ENCODE measurements at places on chromosomes 4 and X.

- no peak for DNase-seq
These were observed 969.5 kb downstream of the PCDH18 start for GRCh38 chr4:136562834-136563233.

DNA sequence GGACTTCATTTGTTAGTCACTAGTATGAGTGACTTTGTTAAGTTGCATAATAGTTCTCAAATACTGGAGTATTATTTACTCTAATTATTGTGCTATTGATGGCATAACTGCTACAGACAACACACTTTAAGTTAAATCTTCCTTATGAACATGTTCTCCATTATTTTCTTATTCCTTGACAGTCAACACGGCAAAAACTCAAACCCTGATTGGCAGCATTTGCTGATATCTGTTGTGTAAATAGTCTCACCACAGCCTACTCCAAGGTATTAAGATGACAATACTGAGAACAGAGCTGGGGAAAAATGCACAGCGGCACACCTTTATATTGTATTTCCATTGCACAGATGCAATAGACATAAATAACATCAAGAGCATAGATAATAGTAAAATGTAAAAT is 568.0 kb upstream of the AADAT start:
- DNase-seq, result no peak

DNA sequence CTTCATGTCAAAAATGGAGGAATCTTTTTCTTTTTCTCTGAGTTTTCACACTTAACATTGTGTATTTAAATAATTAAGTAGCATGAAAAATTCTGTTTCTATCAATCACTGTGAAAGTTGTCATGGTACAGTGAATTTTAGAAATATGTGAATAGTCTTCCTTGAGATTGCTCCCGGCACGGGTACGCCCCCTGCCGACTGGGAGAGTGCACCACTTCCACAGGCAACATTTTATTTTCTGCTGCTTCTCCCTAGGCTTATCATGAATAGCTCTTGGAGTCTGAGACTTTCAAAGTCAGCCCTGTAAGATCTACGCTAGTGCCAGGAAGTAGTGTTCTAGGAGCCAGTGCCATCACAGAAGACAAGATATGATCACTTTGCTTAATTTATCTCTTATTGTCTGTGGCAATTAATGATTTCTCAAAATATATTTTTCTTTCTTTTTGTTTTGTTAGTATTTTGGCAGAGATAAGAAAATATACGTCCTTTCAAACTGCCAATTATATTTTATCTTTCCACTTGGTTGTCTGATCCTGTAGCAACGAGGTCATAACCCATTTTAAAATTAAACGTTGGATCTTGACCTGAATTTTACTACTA is 763.8 kb upstream of the AADAT start:
- no peak for DNase-seq

DNA sequence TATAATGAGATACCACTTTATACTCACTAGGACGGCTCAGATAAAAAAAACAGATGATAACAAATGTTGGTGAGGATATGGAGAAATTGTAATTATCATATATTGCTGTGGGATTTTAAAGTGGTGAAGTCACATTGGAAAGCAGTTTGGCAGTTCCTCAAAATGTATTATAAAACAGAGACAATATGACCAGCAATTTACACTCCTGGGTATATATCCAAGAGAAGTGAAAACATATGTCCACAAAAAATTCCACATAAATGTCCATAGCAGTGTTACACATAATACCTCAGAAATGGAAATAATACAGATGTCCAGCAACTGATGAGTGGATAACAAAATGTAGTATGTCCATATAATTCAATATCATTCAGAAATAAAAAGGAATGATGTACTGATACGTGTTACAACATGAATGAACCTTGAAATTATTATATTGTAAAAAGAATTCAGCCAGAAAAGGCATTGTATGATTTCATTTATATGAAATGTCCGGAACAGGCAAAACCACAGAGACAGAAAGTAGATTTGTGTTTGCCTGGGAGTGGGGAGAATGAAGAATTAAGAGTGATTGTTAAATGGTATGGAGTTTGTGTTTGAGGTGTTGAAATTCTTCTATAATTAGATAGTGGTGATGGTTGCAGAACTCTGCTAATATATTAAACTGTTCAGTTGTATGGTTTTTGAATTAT is 220.9 kb downstream of the SLC7A11 start:
- DNase-seq, result no peak

DNA sequence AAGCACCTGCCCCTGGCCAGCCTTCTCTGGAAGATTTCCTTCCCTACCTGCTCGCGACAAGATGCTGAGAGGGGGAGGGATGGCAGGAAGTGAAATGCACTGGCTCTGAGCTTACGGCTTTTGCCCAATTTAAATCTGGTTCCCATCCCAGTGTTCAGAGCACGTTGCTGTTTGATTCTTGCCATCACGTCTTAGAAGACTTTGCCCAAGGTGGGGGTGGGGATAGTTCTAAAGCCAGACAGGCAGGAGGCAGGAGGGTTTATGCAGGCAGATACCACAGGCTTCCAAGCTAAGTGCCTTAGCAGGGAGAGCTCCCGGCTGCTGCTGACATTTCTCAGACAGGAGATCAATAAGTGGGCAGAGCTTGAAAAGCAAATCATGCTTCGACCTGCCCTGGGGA is 393.9 kb downstream of the MID1IP1 start:
- DNase-seq, result no peak

GRCh38 chr4:82255657-82256056 is 118.1 kb downstream of the HNRNPD start:
- DNase-seq, result no peak

DNA sequence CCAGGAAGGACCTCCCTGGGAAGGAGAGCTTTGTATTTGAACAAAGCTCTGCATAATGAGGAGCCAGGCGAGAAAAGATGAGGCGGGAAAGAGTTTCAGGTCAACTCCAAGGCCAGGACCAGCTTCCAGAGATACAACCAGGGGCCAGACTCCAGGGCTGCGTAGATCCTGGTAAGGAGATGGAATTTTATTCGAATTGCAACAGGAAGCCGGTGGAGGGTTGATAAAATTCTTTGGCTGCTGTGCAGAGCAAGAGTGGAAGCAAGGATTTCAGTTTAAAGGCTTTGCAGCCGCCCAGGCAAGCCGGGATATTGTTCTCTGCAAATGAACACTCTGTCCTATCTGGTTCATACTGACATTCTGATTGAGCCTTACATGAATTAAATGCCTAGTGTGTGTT is 40.2 kb upstream of the CBR4 start:
- DNase-seq, result no peak

DNA sequence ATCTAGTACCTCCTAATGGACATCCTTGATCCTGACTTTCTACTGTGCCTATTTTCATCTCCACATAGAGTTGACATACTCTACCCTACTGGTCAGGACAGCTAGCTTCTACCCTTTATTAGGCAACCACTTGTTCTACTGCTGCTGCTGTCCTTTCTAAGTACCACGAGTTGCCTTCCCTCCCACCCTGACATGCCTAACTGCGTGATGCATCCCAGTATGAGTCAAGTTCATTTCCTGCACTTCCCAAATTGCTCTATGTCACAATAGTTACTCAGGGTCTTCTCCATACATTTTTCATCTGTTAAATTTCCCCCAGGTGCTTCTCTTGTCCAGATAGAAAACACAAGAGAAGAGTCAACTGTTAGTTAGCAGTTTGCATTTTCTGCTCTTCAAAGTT is 133.4 kb downstream of the TBC1D19 start:
- no peak for DNase-seq

DNA sequence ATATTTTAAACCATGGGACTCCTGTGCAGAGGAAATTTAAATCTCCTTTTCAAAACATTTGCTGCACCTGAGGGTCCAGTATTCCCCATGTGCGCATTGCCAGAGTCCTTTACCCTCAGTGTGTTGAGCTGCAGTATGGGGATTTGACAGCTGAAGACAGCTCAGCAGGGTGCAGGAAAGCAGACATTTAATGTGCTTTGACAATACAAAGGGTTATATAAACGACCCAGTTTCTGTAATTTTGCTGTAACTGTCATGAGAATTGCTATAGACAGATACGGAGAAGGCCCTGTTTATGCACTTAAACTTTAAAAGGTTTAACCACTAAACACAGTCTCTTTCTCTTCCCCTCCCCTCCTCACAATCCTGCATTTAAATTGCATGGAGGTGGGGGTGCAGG is 393.4 kb downstream of the MID1IP1 start:
- no peak for DNase-seq

DNA sequence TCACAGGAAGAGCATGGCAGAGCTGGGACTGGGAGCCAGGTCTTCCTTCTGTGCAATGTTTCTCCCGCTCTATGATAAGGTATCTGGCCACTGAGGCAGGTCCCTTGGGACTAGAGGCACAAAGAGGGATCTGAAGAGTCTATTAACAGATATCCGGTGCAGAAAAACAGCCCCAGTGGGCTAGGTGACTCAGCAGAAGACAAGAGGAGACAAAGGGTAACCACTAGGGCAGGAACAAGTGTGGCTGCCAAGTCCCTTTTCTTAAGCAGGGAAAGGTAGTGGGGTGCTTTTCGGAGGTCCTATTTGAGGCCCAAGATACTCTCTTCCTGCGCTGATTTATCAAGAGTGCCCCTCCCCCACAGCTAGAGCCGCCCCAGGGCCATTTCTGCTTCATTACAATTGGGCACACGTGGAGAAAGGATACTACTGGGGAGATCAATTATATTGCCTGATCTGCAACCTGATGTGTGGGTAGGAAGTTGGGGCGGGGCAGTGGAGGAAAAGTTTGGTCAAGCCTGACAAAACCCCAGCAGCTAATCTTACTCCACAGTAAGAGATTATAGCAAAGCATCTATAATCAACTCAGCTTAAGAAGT is at the start of gene DGAT2L6:
Gene DGAT2L6 (plus strand): TSS at position 546 of the 596 bp plus-strand sequence. CDS start 100 bp downstream, outside the sequence.
- DNase-seq, result no peak

DNA sequence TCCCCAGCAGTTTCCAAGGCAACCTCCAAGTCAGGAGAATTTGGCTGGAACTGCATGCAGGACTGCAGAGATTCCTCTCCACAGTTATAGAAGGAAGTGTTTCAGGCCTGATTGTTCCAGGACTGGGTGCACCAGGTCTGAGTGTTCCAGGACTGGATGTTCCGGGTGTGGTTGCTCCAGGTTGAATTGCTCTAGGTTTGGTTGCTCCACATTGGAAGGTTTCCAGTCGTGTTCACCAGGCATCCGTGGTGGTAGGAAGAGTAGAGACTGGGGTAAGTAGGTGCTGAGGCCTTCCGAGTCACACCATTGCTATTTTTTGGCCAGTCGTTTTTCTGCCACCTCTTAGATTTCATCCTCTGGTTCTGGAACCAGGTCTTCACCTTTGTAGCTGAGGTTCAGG is 105.4 kb downstream of the MSN start:
- DNase-seq, result no peak

GRCh38 chrX:69038188-69038587 is 127.1 kb downstream of the PJA1 start:
- DNase-seq, result no peak

DNA sequence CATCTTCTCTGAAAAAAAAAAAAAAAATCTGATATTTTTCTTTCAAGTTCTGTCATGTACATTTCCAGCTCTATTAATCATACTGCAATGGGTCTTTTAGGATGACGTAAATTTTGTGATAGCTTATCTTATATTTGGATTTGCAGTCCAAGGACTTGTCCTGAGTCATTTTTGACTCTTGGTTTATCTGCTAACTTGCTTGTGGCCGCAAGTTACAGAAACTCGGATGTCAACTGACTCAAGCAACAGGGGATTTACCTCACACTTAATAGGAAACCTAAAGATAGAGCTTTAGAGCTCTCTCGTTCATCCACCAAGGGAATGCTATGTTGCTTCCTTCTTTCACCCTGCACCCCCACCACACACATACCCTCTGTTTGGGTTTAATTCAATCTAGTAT is 1433.8 kb upstream of the TENM3 start:
- peak; percentile 61 for DNase-seq

GRCh38 chr4:68391436-68391835 is 41.5 kb upstream of the YTHDC1 start:
- no peak for DNase-seq

DNA sequence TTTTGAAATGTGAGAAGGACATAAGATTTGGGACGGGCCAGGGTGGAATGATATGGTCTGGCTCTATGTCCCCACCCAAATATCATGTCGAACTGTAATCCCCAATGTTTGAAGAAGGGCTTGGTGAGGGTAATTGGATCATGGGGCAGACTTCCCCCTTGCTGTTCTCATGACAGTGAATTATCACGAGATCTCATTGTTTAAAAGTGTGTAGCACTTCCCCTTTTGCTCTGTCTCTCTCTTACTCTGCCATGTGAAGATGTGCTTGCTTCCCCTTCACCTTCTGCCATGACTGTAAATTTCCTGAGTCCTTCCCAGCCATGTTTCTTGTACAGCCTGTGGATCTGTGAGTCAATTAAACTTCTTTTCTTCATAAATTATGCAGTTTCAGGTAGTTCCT is 17.5 kb downstream of the MTMR8 start:
- DNase-seq, result no peak

GRCh38 chr4:6763330-6763851 is 19.1 kb upstream of the KIAA0232 start:
- no peak for DNase-seq

DNA sequence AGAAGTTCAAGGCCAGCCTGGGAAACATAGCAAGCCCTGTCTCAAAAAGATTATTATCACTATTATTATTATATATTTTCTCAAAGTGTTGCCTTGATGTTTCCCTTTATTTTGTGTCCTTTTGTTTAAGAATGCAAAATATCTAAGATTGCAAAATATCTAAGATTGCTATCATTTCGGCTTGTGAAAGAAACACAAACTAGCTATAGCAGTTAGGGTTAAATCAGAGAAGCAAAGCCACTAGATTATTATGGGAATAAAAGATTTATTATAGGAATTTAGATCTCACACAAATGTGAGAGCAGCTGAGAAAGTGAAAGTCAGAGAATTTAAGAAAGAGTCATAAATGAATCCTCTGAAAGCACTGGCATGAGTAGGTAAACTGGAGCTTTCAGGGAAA is 18.0 kb upstream of the TMEM184C start:
- no peak for DNase-seq

GRCh38 chr4:38084877-38085711 is 124.9 kb downstream of the PTTG2 start:
- DNase-seq, result no peak

- no peak for DNase-seq
These were observed 662.2 kb upstream of the BOD1L1 start for GRCh38 chr4:14289708-14290107.

DNA sequence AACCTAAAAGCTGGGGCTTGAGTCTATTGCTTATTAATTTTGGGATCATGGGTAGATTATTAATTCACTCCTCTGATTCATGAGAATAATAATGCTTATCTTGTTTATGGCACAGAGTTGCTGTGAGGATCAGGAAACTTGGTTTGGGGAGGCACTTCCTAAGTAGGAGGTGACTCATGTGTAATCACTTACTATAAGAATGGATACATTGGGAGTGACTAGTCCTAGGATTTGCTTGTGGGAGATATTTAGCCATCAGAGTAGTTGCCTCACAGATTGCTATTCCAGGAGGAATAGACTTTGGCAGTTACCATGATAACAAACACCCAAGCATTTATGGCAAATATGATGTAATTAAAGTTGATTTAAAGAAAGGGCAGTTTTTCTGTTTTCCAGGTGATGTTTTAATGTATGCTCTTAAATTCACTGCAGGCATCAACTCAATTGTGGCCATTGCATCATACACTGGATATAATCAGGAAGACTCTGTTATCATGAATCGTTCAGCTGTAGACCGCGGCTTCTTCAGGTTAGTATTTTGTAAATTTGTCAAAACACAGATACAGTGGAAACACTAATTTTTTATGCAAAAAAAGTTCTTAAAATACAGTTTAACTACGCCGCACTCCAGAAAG is 41.9 kb downstream of the POLR2B start:
- peak; percentile 88 for DNase-seq

Data from cardiac muscle cell (in vitro differentiated cells and primary cell).